Gastroesophageal sphincter (tissue), 4 donors: ENCODE measurements at places on chromosomes 4 and X.

DNA sequence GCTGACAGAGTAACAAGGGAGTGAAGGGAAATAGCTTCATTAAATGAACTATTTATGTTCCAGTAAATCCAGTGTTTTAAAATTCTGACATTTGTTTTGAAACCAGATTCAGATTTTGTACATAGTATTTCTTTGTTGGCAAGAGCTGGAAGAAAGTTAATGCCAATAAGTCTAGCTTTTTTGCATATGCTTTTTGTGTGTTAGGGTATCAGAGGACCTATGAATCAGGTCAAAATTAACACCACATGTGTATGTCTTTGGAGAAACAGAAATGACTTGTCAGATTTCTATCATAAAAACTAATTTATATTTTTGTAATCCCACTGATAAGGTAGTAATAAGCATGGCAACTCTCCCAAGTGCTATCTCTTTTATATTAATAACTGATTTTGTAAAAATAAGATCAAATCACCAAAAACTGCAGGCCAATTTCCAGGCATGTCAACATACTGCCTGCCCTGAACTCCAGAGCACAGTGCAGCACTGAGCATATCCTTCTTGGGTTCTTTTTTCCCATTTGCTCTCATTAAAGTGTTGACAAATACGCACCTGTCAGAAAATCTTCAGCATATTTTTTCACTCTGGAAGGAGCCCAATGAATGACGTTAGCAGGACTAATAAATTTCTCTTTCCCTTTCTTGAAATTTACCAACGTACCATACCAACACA is 65.5 kb downstream of the SH3RF1 start:
- peak; percentile 29 for ATAC-seq

- ATAC-seq = no peak
Observed at GRCh38 chrX:119145241-119145653, 17.6 kb upstream of the KIAA1210 start.

DNA sequence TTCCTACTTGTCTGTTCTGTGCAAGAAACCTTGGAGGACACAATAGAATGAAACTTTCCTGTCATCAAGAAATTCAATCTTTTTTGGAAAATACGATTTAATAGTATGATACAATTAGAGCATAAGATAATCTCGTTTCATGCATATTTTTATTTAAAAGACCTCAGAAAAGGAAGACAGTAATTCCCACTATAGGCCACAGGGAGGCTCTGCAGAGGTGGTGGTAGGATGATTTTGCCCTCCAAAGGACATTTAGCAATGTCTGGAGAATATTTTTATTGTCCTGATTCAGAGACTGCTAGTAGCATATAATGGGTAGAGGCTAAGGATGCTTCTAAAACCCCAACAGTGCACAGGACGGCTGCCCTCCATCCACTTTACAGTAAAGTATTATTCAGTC is 68.7 kb downstream of the PAK3 start:
- ATAC-seq = no peak

DNA sequence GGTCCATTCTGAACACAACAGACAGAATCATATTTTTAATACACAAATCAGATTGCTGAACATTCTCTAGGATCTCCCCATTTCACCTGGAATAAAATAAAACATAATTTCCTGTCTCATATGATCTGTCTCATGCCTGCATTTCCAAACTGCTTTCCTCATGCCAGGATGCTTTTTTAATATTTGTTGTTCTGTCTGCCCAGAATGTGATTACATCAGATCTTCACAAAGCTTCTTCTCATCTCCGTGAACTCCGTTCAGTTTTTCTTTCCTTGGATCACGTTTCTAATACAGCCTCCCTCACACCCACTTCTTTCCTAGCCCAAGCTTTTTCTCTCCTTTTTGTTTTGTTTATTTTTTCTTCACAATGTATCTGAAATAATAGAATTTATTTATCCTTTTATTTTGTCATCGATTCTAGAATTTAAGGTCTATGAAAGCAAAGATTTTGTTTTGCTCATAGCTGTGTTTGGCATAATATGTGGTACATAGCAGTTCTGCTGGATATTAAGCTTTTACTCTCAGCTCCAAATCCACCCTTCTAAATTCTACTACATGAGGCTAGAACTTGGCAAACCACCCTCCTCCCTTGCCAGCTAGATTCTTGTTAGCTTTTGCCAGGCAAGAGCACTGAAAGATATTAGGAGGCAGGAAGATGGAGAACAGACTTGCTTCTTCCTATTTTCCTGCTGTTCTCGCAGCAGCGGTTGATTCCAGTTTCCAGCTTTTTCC is 165.5 kb upstream of the SLIT2 start:
- peak; percentile 43 for ATAC-seq

DNA sequence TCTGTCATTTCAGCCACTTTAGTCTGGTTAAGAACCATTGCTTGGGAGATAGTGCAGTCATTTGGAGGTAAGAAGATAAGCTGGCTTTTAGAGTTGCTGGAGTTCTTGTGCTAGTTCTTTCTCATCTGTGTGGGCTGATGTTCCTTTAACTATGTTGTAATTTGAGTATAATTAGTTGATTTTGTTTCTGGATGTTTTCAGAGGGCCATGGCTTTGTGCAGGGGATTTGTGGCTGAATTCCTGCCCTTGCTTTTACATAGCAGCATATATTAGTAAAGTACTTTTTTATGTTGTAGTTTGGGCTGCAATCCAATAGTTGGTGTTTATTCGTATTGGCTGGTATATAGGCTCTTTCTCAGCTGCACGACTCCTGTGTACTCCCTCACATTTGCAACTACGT is 339.6 kb downstream of the ANKRD50 start:
- no peak for ATAC-seq
